ENCODE measurements at places on chromosomes 7 and 10.

DNA sequence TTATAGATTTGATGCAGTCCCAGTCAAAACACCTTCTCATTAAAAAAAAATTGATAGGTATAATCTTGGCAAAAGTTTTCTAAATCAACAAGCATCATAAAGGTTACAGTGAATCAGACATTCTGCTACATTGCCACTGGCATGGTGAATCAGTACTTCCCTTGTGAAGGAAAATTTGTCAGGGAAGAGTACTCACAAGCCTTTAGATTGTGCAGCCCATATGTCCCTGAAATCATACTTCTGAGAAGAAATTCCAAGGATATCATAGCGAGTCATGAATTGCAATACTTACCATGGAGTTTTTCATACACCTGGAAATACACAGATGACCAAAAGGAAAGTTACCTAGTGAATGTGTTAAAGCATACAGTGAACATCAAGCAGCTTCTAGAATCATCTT, 17.2 kb downstream of the VSTM2A start:
- DNase-seq = no peak

DNA sequence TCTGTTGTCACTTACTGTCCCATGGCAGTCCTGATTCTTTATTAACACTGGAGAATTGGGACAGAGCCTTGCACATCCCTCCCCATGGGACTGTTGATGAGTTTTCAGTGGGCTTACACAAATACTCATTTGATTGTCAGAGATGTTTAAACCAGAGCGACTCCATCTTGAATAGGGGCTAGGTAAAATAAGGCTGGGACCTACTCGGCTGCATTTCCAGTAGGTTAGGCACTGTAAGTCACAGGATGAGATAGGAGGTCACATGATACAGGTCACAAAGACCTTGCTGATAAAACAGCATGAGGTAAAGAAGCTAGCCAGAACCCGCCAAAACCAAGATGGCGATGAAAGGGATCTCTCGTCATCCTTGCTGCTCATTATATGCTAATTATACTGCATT, 47.6 kb upstream of the JCAD start:
- DNase-seq = no peak

DNA sequence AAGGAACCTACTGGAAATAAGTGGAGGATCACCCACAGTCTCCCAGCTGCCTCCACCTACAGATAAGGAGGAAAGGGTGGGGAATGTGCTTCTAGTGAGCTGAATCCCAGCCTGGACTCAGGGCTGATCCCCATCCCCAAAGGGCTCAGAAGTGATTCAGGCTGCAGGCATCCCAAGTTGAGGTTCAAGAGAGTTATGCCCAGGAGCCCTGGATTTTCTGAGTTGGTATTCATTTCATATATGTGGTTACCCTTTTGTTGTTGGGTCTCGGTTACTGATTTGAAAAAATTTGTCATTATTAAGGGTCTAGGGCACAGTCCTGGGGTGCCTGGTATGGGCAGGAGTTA, 30.0 kb upstream of the SRGN start:
- no peak for DNase-seq

- no peak for DNase-seq
These were observed 166.4 kb downstream of the SLIT1 start for GRCh38 chr10:97019213-97019844.

GRCh38 chr7:55509322-55509721, 63.0 kb downstream of the VOPP1 start:
- no peak for DNase-seq

DNA sequence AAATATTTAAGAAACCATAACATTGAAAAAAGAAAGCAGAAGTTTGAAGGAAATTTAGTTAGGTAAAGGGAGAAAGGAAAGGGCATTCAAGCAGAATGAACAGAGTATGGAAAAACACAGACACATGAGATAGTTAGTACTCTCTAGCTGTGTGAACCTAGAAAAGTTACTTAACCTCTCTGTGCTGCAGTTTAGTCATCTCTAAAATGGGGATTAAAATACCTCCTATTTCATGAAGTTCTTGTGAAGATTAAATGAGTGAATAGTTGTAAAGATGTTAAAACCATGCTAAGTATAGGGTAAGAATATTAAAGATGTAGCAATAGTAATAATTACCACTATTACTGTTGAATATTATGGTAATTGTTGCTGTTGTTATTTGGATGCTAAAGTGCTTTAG, 269.6 kb downstream of the SLC25A13 start:
- DNase-seq = no peak

- no peak for DNase-seq
These were observed 85.9 kb upstream of the NPVF start for GRCh38 chr7:25314094-25314730.

DNA sequence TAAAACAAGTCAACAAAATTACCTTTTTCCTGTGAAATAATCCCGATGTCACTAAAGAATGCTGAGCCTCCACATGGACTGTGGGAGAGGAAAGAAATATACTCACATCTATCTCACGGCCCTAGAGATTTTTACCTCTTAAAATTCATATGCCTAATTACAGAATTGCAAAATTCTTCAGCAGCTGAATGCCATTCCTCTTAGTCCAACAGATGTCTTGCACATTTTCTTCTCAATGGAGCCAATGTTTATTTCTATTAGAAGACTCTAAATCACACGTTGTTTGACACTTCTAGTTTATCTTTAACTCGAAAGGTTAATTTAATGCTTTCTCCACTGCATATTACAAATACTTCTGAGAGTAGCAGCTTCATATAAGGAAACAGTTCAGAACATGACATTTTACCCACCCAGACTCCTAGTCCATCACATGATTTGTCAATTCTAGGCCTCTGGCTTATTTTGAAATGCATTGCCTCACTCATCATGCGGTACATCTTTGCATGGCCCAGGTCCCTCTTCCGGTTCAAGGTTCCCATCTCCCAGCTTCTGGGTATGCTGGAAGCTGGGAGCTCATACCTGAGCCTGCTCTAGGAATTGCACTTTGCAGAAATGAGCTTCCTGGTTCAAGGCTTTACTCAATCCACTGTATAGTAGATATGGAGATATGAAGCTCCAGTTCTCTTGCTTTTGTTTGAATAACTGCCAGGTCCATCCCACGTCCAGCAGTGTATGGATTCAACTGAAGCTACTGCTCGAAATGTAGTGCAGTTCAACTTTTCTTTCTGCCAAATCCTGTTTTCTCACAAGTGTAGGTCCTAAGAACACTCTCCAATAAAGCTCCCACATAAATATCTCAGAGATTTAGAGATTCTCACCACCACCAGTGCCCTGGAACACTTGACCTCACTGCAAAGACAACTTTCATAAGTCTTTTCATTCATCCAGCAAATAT, 306.2 kb downstream of the GPR37 start:
- no peak for DNase-seq

- DNase-seq = no peak
These were observed 88.1 kb upstream of the CTBP2 start for GRCh38 chr10:125248489-125248888.

- no peak for DNase-seq
These were observed 61.9 kb upstream of the OPN4 start for GRCh38 chr10:86592413-86592812.

DNA sequence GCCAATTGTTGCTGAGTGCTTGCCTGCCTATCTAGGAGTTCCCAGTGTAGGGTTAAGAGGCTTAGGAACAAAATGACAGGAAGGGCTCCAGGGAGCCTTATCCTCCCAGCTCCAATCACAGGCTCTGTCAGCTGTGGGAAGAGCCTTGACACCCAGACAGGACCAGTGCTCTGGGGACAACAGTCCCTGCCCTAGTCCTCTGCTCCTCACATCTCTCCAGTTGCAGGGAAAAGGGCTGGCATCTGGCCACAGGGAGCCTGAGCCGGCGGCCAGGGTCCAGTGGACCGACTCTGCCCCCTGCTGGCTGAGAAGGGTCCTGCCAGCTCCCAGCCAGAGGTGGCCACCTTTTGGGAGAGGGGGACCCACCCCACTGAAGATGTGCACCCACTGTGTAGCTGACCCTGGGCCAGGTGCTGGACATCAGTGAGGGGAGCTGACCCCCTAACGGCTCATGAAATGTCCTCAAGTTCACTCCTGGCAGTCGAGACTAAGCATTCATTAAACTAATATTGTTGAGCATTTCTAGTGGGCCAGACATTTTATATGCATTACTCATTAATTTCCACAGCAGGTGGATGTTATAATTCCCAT, 17.6 kb downstream of the DNAJB12 start:
- peak; percentile 50 for DNase-seq
